ENCODE measurements at places on chromosomes 12 and 14.

- DNase-seq: peak; percentile 50
These were observed 32.0 kb downstream of the LRIG3 start for GRCh38 chr12:58888131-58888783.

- no peak for DNase-seq
These were observed 6.9 kb upstream of the KRT74 start for GRCh38 chr12:52580496-52580895.

- DNase-seq: no peak
These were observed 14.8 kb downstream of the ACOT6 start for GRCh38 chr14:73627151-73627558.

DNA sequence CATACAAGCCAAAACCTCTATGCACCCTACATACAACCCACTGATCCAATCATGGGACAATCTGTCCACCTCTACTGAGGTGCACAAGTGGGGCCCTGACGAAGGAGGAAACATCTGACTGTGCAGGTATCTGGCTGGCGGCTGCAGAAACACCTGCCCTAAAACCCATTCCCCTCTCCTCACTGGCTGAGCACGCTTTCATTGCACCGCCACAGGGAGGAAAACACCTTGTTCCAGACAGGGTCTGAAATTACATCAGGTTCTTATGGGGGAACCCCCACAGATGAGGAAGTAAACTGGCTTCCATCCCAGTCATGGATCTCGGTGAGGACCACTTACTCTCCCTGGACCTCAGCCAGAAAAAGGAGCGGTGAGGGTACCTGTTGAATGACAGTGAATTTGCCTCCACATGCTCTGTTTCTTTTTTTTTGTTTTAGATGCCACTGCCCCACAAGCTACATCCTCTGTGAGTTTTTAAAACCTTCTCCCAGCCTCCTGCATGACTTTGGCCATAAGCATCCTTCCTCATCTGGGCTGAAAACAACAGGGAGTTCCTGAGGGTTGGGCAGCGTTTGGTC, 23.8 kb upstream of the DGLUCY start:
- DNase-seq: no peak

GRCh38 chr12:12925388-12925787, 26.6 kb downstream of the GPRC5D start:
- no peak for DNase-seq

DNA sequence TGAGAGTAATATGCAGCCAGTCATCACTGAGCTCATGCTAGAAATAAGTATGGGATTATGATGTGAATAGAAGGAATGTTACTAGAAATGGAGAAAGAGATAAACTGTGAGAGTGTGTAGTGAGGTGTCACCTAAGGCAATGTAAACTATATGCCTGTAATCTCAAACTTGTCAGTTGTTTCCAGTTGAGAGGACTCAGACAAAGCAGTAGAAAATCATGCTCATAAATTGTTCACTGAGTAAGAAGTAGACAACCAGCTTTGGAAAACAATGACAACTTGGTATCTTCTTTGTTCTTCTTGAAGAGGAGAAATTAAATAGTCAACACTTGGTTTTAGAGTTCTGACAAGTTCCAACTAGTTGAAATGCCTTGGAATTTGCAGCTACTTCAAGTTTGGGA, 148.5 kb upstream of the OR4E1 start:
- DNase-seq: no peak
